Osteocyte (in vitro differentiated cells): ENCODE measurements at places on chromosomes 3 and 15. TPM values are rescaled to one million over a fixed set of nuclear protein-coding genes. Genes with fewer than 3 reads are reported as not detected.

DNA sequence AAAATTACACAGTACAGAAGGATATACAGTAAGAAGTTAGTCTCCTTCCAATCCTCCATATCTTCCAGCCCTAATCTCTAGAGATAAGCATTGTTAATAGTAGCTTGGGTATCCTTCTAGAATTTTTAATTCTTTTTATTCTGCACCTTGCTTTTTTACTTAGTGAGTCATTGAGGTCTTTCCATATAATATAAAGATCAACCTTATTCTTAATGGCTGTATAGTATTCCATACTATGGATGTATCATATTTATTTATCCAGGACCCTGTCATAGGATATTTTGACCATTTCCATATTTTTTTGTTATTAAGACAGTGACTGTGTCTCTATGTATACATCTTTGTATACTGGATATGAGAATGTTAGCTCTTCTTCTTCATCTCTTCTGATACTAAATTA, 36.3 kb upstream of the SKOR1 start:
- H3K27me3 ChIP-seq = no peaks in the 10 kb centered on the region
- H3K4me1 ChIP-seq = peaks cover 16% of the 10 kb centered on the region
- no peak for DNase-seq
- no peak overlapping the region for H3K4me3 ChIP-seq

GRCh38 chr15:77468896-77469295, 48.2 kb downstream of the HMG20A start:
- H3K27me3 ChIP-seq = no peaks in the 10 kb centered on the region
- H3K4me1 ChIP-seq = peaks cover 4% of the 10 kb centered on the region
- H3K27ac ChIP-seq = no peak overlapping the region
- no peak for DNase-seq

Gene ANKRD63
- 0.30 and 0.42 TPM in 2 replicates for total RNA-seq

GRCh38 chr3:168093790-168094189, 1.9 kb downstream of the GOLIM4 start:
- H3K4me1 ChIP-seq = peaks cover 38% of the 10 kb centered on the region
- H3K27me3 ChIP-seq = no peaks in the 10 kb centered on the region
- peak overlapping the region; percentile 91 for H3K4me3 ChIP-seq
- DNase-seq = no peak
- peak overlapping the region; percentile 67 for H3K27ac ChIP-seq
- no peaks in the 10 kb centered on the region for H3K36me3 ChIP-seq

- no peak for DNase-seq
- peak overlapping the region; percentile 77 for H3K4me3 ChIP-seq
- peaks cover 7% of the 10 kb centered on the region for H3K27me3 ChIP-seq
- peak overlapping the region; percentile 90 for H3K27ac ChIP-seq
These were observed 9.1 kb upstream of the GNAI2 start for GRCh38 chr3:50226888-50227389.

- no peak overlapping the region for H3K4me3 ChIP-seq
- H3K27ac ChIP-seq = no peak overlapping the region
- DNase-seq = no peak
- peaks cover 24% of the 10 kb centered on the region for H3K27me3 ChIP-seq
- no peaks in the 10 kb centered on the region for H3K36me3 ChIP-seq
- no peaks in the 10 kb centered on the region for H3K4me1 ChIP-seq
These were observed 62.0 kb upstream of the ACP3 start for GRCh38 chr3:132255041-132255745.

Gene TMEM40
- total RNA-seq = 2.0 and 2.4 TPM in 2 replicates

Gene TIGIT
- not detected in 2 replicates for total RNA-seq

- peak overlapping the region; percentile 96 for H3K27ac ChIP-seq
- peak overlapping the region; percentile 86 for H3K4me3 ChIP-seq
- no peaks in the 10 kb centered on the region for H3K27me3 ChIP-seq
- peaks cover 29% of the 10 kb centered on the region for H3K4me1 ChIP-seq
These were observed 1.2 kb upstream of the EIF3J start for GRCh38 chr15:44535523-44536301.

DNA sequence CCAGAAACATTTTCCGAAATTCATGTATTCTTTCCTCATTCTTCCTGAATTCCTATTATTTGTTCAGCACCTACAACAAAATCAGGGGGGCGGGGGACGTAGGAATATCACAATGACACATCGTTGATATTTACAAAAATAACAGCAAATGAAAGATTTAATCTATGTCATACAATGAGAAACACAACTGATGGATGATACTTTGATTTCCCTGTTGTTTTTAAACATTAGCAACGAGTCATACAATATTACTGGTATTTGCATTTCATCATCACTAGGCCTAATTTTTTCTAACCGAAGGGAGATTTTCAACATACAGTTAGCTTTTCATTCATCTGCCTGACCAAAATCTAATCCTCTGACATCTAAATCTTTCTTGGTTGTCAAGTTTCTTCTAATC, 45.3 kb upstream of the INO80 start:
- H3K4me3 ChIP-seq = no peak overlapping the region
- DNase-seq = no peak
- H3K27ac ChIP-seq = no peak overlapping the region
- H3K4me1 ChIP-seq = peaks cover 10% of the 10 kb centered on the region

DNA sequence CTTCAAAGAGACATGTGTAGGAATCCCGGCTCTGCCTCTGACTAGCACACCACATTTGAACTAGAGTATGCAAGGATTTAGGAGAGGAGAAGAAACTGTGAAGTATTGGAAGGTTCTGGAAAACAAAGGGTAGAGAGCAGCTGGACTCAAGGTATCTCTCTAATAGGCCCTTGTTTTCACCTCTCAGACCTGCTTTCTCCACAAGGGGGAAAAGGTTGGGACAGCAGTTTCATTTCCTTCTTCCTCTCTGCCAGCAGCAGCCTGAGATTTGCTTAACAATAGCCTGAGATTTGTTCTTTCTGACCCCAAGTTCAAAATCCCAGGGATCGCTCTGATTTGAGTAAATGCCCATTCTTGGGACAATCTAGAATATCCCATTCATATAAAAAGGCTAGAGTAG, 430.6 kb upstream of the MCTP2 start:
- no peak overlapping the region for H3K27ac ChIP-seq
- peaks cover 4% of the 10 kb centered on the region for H3K27me3 ChIP-seq
- H3K36me3 ChIP-seq = no peaks in the 10 kb centered on the region
- no peak for DNase-seq

DNA sequence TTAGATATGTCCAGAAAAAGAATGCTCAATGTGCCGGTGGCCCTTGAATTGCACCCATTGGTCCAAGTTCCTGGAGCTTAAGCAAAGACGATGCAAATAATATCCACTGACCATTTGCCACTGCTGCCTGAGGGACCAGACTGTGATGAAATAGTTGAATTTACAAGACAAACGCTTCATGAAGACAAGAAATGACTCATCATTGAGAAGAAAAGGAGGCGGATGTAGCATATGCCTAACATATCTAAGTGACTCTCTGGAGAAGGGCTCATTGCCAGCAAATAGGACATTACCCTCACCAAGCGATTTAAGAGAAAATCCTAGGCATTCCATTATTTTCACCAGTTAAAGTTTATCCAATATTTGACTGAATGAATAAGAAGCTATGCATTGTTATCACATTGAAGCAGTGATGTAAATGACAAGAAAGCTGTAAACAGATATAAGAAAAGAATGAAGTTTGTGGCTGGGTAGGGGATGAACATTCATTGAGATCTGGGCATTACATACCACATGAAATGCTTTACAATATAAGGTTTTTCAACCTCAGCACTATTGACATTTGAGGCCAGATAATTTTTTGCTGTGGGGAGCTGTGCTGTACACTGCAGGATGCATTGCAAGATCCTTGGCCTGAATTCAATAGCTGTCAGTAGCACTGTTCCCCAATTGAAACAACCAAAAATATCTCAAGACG, 48.9 kb upstream of the CPNE4 start:
- H3K27ac ChIP-seq = no peak overlapping the region
- no peak overlapping the region for H3K4me3 ChIP-seq
- DNase-seq = no peak
- H3K36me3 ChIP-seq = no peaks in the 10 kb centered on the region
- peaks cover 2% of the 10 kb centered on the region for H3K27me3 ChIP-seq

- H3K4me3 ChIP-seq = no peak overlapping the region
- H3K27ac ChIP-seq = no peak overlapping the region
- no peaks in the 10 kb centered on the region for H3K36me3 ChIP-seq
- peaks cover 8% of the 10 kb centered on the region for H3K4me1 ChIP-seq
- no peaks in the 10 kb centered on the region for H3K27me3 ChIP-seq
These were observed 11.3 kb upstream of the RAF1 start for GRCh38 chr3:12675115-12675810.
